NCI-H2081 treated with DMSO at 0.1 percent for 48 hours (cell line): ENCODE measurements at places on chromosomes 12 and 14.
A peak's percentile ranks its signal among the peaks of the same experiment; 100 is the strongest.

- DNase-seq = no peak
Observed at GRCh38 chr12:48824112-48824511, 5.8 kb downstream of the CACNB3 start.

DNA sequence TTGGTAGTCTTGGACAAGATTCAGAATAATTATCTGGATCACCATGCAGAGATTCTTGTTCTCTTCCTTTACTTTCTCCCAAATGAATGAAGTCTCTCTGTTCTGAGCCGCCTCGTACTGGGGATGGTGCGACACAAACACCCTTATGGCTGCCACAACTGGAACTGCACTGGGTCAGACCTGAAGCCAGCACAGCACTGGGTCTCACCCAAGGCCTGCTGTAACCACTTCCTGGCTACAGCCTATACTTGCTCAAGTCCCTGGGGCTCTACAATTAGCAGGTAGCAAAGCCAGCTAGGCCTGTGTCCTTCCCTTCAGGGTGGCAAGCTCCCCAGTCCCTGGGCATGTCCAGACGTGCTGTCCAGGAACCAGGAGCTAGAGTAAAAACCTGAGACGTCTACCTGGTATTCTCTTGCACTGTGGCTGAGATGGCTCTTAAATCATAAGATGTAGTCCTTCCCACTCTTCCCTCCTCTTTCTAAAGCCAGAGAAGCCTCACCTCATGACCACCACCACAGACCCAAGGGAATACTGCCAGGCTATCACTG lies 27.6 kb downstream of the IFNG start:
- no peak for DNase-seq

GRCh38 chr14:56046546-56046945 lies 71.7 kb upstream of the PELI2 start:
- DNase-seq = no peak

- DNase-seq = peak; percentile 36
Observed at GRCh38 chr12:126051611-126052107, 986.4 kb downstream of the AACS start.

- no peak for DNase-seq
Observed at GRCh38 chr12:26741584-26742227, 91.3 kb downstream of the ITPR2 start.

- no peak for DNase-seq
Observed at GRCh38 chr14:78202163-78202562, 32.0 kb downstream of the NRXN3 start.

- DNase-seq = no peak
Observed at GRCh38 chr12:51389302-51389999, 1.8 kb downstream of the GALNT6 start.

GRCh38 chr12:1760566-1761382 lies 59.6 kb upstream of the LRTM2 start:
- no peak for DNase-seq

DNA sequence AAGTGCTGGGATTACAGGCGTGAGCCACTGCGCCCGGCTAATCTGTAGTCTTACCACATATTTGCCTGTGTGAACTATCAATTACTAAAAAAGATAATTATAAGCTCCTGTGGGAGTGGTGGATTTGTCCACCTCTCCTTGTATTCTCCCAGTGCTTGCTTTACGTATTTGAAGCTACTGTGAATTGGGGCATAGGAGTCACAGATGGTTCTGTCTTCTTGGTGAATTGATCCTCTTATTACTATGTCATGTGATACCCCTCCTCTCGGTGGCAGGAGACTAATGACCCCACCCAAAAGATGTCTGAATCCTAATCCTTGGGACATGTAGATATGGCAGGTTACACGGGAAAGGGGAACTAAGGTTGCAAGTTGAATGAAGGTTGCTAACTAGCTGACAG lies 11.8 kb downstream of the GPR132 start:
- no peak for DNase-seq

DNA sequence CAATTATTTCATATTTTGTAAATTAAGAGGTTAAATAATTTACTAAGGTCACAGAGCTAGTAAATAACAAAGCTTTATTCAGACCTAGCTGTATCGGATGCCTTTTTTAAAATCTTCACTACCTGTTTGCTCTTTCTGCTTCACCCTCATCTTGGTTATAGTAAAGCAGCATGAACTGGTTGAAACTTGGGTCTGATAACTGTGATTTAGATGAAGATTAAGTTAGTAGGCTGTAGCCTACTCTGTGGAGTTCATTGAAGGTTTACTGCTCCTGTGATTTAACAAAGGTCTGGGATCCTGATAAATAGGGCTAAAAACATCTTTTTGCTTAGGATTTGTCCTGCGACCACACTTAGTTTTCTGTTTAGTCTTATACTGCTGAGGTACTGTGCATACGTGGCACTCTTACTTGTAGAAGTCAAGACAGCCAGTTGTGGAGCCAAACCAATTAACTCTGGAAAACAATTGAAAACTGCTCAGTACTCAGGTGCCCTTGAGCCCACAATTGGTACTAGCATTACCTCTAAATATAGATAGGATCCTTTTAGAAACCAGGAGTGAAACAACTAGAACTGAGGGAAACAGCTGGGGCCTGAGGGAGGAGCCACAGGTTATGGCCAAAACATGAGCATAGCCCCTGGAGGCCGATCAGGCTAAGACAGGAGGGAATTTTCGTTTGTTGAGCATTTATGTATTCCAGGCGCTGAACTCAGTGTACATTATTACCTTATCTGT lies 2.3 kb downstream of the SPATS2 start:
- DNase-seq = no peak

- no peak for DNase-seq
Observed at GRCh38 chr12:108802101-108802961, 55.1 kb downstream of the SSH1 start.

GRCh38 chr12:46401662-46402061 lies 29.1 kb upstream of the SLC38A2 start:
- no peak for DNase-seq

DNA sequence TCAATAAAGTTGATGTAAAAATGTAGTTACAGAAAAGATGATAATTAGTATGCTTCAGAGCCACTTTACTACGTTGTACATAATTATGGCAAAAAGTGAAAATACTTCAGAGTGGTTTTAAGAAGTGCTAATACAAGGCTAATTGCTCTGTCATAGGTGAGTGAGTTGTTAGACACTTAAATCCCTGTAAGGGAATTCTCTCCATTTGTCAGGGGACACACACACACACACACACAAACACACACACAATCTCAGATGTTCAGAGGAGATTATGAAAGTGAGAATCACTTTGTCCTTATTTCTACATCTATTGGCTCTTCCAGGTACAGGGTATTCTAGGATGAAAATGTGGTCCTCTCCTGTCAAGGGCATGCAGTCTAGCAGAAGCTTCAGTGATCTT lies 208.3 kb upstream of the PELI2 start:
- no peak for DNase-seq

DNA sequence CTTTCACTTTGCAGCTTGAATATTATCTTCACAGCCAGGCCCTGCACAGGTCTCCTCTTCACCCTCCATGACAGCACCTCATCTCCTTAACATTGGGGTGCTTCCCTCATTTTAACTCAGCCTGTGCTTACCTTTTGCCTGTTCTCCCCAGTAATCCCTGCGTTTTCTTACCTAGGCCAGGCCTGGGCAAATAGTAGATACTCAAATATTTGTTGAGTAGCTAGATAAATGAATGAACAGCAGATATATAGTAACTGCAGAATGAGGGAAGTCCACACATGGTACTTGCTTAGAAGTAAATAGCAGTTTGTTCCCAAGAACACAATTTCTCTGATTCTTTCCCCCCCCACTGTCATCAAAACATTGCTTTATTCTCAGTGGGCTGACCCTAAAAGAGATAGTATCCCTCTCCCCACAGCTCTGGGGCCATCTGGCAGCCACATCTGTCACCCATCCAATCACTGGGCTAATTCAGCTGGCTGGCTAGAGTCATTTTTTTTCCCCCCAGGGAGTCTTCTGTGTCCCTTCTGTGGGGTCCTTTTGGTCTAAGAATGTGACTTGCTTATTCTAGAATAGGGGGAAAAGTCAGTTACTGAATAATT lies 43.2 kb downstream of the APPL2 start:
- no peak for DNase-seq

- DNase-seq = no peak
Observed at GRCh38 chr14:99720941-99721791, 37.1 kb downstream of the CYP46A1 start.

DNA sequence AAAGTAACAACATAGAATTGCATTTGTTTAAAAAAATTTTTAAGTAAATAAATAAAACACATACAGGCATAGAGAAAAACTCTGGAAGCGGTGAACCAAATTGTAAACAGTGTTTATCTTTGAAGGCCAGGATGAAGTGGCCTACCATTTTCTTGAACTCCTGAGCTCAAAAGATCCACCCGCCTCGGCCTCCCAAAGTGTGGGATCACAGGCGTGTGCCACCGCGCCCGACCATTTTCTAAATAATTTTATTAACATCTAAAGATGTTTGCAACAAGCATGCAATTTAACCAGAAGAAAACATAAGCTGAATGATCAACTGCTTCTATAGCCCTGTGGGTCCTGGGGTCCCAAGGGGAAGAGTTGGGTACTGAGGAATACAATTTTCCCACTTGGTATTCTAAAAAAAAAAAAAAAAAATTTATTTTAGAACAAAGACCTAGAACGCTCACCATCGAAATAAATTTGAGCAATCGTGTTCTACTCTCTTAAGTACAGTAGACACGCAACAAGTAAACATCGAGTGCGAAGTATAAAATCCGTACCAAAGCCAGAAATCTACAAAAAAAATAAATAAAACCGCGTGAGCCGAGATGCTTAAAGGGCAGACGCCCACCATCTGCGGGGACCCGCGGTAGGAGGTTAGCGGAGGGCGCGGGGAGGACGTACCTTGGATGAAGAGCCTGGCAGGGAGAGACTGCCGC lies 484 bp downstream of the MIS18BP1 start:
- no peak for DNase-seq

DNA sequence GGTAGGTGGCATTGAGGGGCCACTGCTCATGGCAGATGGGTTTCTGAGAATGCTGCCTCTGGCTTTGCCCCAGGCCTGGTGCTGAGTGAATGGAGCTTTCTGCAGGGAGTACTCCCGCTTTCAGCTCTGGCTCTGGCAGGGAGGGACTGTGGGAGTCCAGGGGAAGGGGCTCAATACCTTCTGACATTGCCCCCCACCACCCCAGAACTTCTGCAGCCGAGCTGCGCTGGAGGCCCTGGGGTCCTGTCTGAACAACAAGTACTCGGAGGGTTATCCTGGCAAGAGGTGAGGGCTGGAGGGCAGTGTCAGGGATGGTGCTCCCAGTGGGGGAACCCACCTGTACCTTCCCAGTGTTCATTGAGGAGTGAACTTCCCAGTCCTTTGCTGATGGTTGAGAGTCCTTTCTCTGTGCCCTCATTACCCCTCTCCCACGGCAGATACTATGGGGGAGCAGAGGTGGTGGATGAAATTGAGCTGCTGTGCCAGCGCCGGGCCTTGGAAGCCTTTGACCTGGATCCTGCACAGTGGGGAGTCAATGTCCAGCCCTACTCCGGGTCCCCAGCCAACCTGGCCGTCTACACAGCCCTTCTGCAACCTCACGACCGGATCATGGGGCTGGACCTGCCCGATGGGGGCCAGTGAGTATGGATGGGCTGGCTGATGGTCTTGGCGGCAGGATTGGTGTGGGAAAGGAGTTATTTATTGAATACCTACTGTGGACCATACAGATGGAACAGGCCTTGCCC lies 1.9 kb downstream of the SHMT2 start:
- DNase-seq = no peak

GRCh38 chr12:76863837-76864236 lies 15.0 kb downstream of the CSRP2 start:
- DNase-seq = no peak

- no peak for DNase-seq
Observed at GRCh38 chr12:114368685-114369452, 37.1 kb downstream of the TBX5 start.

GRCh38 chr12:13536219-13536910 lies 339.8 kb downstream of the EMP1 start:
- no peak for DNase-seq

- DNase-seq = no peak
Observed at GRCh38 chr14:23186913-23187654, 3.6 kb upstream of the SLC7A8 start.

DNA sequence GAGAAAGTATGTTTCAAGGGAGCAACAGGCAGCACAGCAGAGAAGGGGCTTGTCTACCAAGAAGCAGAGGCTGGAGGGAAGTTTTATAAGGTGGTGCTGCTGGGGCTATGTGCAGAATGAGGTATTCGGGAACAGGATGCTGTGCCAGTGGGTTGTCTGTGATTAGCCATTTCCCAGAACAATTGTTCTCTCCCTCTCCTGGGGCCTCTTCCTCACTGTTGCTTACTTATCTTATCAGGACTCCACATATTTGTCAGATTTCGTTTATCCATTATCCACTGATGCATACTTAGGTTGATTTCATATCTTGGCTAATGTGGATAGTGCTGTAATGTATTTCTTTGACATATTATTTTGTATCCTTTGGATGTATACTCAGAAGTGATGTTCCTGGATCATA lies 195.1 kb upstream of the RTL1 start:
- no peak for DNase-seq

GRCh38 chr12:62738105-62738504 lies 196.8 kb downstream of the PPM1H start:
- no peak for DNase-seq

GRCh38 chr14:76877871-76878270 lies 51.7 kb downstream of the LRRC74A start:
- DNase-seq = no peak
